ENCODE measurements at places on chromosomes 5 and 9. TPM values are rescaled to one million over a fixed set of nuclear protein-coding genes. Genes with fewer than 3 reads are reported as not detected.

ADAMTSL2 gene
- total RNA-seq, result not detected

PCDHA2 gene
- not detected for total RNA-seq

PHF24 gene
- not detected for total RNA-seq

SLC36A3 gene
- total RNA-seq, result not detected

FTMT gene
- total RNA-seq, result not detected

IL5 gene
- 18.7 TPM for total RNA-seq

RBM18 gene
- total RNA-seq, result 35.4 TPM

FOXD4L4 gene
- total RNA-seq, result not detected

FAT2 gene
- total RNA-seq, result not detected

ZCCHC10 gene
- total RNA-seq, result 30.6 TPM

GARIN3 gene
- 0.38 TPM for total RNA-seq

C5orf58 gene
- total RNA-seq, result not detected

SLC2A8 gene
- 5.3 TPM for total RNA-seq

PLPP7 gene
- total RNA-seq, result 0.15 TPM

PALM2AKAP2 gene
- total RNA-seq, result not detected

RNF183 gene
- not detected for total RNA-seq

TAF7 gene
- total RNA-seq, result 58.0 TPM

TTC39B gene
- 12.2 TPM for total RNA-seq

C5orf24 gene
- 29.2 TPM for total RNA-seq

BTNL8 gene
- total RNA-seq, result not detected

FCN2 gene
- total RNA-seq, result not detected

TMOD1 gene
- 1.2 TPM for total RNA-seq

CA9 gene
- total RNA-seq, result 5.5 TPM

CTSL gene
- 1.9 TPM for total RNA-seq

SHISAL2B gene
- not detected for total RNA-seq

NKD2 gene
- 0.59 TPM for total RNA-seq

ALDH1A1 gene
- total RNA-seq, result not detected
